ENCODE measurements at places on chromosomes 16 and 17.

DNA sequence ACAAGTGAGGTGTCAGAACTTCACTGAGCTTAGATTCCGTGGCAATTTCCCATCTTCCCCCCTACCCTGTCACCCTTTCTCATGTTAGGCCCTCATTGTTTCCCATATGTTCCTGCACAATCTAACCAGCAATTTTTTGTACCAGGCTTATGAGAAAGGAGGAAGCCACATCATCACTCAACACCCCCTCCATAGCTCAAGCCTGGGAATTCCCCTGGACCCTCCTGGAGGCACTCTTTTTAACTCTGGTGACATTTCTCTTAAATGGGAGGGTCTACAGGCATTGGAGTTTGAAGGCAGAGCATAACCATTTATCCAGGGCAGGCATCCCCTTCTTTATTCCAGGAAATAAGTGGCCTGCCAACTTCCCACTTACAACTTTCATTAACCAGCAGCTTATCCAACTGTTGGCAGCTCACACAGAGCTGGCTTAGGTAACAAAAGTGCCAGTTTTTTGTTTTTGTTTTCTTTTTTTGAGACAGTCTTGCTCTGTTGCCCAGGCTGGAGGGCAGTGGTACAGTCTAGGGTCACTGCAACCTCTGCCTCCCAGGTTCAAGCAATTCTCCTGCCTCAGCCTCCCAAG lies 10.4 kb upstream of the GLG1 start:
- no peak for DNase-seq

GRCh38 chr17:59004338-59005111 lies 102.2 kb downstream of the TRIM37 start:
- DNase-seq: peak; percentile 52

DNA sequence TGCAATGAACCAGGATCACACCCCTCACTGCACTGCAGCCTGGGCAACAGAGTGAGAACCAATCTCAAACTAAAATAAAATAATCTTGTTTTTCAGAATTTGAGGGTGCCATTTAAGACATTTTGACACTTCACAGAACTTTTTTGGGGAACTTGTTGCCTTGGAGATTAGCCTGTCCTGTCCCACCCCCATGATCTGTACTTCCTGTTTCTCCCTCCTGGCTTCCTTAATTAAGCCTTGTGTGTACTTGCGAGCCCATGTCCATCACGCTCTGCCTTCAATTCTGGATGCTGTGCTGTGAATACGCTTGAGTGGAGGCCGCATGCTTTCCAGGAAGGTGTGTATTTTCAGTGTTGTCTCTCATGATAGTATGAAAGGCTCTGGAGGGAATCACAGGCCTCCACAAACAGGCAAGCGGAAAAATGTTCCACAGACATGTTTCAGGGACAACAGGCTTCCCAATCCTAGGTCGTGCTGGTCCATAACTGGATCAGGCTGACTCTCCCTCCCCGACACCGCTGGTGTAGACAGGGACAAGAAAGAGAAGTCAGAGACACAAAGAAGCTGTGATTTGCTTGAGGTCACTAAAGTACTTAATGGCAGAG lies 56.9 kb downstream of the NOS2 start:
- no peak for DNase-seq

GRCh38 chr17:8382052-8382879 lies 727 bp downstream of the RPL26 start:
- no peak for DNase-seq

GRCh38 chr16:12091569-12092543 lies 115.3 kb downstream of the SNX29 start:
- peak; percentile 47 for DNase-seq

- DNase-seq: no peak
These were observed 630 bp downstream of the MILR1 start for GRCh38 chr17:64449545-64449944.

GRCh38 chr17:41823141-41823524 lies 10.3 kb downstream of the FKBP10 start:
- DNase-seq: no peak

GRCh38 chr16:60204181-60204580 lies 1470.1 kb upstream of the GOT2 start:
- DNase-seq: no peak

DNA sequence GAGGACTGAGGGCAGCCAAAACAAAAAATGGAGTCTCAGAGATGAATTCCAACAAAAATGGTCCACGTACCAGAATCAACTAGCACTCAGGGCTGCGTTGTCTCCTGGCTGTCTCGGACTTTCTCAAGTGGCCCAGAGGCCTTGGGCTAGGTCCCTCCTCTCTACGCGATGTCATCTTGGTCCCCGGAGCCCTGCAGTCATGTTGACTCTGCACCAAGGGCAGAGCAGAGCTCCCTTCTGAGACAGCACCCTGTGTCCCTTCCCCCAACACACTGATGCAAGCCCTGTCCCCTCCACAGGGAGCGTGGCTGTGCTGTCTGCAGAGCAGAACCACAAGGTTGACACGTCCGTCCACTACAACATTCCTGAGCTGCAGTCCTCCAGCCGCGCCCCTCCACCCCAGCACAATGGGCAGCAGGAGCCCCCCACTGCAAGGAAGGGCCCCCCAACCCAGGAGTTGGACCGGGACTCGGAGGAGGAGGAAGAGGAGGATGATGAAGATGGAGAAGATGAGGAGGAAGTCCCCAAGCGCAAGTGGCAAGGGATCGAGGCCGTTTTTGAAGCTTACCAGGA lies 20.8 kb downstream of the GINS2 start:
- no peak for DNase-seq

DNA sequence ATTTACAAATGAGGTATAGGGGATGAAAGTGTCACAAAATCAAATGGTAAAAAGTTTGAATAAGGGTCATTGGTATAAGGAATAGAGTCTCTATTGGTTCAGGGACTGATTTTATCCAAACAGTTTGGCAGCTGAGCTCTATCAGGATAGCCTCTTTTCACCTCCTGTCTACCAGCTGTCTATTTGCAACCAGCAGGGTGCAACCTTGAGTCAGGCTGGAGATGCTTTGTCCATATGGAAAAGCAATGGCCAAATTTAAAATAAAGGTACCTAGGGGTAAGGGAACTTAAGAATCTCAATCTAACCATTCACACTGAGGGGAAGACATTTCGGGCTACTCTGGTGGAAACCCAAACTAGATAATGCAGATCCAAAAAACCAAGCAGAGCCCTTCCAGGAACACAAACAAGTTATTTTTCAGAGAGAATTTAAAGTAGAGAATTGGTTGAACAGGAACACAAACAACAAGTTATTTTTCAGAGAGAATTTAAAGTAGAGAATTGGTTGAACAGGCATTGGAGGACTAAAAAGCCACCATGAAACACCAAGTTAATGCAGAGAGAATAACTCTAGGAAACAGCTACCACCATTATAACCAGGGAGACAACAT lies 12.6 kb upstream of the CA10 start:
- DNase-seq: peak; percentile 75

- no peak for DNase-seq
These were observed 20.5 kb downstream of the DEXI start for GRCh38 chr16:10921536-10922327.

DNA sequence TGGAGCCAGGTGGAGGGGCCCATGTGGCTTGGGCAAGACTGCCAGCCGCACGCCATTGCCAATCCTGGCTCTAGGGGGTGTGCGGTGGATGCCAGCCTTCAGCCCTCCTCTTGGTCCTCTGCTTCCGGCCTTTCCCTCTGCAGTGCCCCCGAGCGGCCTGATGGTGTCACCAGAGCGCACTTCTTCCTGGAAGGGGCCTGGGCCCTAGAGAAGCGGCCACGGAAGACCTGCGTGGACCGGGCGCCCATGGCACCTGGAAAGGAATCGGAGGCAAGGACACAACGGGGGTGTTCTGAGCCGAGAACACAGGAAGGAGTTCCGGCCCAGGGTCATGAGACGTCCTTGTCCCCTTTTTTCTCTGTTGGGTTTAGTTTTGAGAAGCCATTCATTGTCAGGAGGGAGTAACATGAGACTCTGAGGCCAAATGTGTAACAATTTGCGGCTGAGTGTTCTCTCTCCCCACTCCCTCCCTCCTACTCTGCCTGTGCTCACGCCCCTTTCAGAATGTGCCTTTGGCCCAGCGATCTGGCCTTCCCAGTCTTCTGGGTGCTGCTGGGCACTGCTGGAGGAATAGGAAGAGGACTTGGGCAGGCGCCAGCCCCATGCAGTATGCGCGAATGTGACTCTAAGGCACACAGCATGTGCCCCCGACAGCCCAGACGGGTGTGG lies 92.8 kb downstream of the IRX3 start:
- DNase-seq: peak; percentile 67

DNA sequence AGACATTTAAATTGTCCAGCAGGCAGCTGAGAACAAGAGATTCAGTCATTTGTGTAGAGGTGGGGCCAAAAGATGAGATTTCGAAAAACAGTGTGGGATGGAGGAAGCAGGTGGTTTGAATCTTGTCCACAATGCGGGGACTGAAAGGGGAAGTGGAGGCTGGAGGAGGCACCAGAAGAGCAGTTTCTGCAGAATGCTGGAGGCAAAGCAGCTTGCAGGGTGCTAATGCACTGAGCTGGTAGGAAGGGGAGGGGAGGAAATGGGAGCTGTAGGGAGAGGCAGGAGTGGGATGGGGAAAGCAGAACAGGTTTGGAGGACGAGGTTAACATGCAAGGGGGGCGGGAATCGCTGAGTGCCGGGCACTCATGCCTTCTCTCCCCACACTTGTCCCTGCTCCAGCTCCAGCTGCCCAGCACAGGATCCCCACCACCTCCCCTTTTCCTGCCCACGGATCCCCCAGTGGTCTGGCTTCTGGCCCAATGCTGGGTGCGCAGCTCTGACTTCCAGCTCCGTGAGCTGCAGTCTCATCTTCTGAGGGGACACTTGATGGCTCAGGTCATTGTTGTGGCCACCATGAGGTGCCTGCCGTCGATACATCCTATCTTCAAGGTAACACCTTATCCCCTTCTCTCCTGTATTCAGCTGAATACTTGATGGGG lies 9.4 kb downstream of the C17orf100 start:
- no peak for DNase-seq

GRCh38 chr17:76420356-76421043 lies 32.5 kb downstream of the UBE2O start:
- no peak for DNase-seq

- DNase-seq: no peak
These were observed 41.7 kb upstream of the JPH3 start for GRCh38 chr16:87560428-87561199.

GRCh38 chr16:14121872-14122271 lies 50.8 kb downstream of the MRTFB start:
- DNase-seq: no peak

- DNase-seq: no peak
These were observed 10.4 kb downstream of the CHMP6 start for GRCh38 chr17:81002013-81002384.

DNA sequence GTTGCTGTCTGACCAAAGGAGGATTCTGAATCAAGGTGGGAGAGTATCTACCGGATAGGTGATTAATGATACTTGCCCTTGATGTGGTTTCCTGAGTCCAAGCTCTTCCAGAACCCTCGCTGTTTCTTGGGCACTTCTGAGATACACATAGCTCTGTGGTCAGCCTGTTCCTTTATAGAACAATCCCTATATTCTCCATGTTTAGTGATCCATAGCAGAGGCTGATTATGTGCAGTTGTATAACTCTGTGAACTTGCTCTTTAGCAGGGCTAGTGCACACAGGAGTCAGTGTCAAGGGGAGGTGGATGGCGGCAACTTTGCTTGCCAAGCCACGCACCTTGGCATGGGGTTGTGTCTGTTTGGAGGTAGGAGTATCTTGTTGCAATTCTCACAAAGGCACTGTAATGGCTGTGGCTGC lies 36.1 kb downstream of the ARL4D start:
- no peak for DNase-seq

- peak; percentile 65 for DNase-seq
These were observed 7.6 kb downstream of the IFT20 start for GRCh38 chr17:28327709-28328108.

DNA sequence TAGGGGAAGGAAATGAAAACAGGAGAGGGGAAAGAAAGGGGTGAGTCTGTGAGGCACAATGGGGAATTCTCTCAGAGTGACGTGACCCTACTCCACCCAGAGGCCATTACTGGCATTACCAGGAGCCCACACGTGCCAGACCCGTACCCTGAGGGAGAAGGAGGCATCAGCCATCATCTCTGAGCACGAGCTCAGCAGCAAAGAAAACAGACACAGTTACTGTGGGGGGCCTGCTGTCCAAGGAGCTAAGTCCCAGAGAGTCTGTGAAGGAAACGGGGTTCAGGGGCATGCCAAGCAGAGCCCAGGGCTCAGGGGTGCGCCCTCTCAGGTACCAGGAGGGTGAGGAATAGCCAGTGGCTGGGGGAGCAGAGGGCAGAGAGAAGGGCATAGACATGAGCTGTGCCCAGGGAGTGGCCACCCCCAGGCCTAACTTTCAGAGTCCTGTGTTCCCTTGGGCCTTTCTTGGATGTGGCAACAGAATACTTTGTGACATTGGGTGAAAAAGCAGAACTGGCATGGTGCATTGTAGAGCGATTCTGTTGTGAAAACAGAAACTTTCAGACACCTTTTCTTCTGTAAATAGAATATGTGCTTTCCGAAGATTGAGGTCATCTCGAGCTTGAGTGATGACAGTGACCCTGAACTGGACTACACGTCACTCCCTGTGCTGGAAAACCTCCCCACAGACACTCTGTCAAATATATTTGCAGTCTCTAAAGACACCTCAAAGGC lies 11.3 kb downstream of the TAF1C start:
- DNase-seq: peak; percentile 70

DNA sequence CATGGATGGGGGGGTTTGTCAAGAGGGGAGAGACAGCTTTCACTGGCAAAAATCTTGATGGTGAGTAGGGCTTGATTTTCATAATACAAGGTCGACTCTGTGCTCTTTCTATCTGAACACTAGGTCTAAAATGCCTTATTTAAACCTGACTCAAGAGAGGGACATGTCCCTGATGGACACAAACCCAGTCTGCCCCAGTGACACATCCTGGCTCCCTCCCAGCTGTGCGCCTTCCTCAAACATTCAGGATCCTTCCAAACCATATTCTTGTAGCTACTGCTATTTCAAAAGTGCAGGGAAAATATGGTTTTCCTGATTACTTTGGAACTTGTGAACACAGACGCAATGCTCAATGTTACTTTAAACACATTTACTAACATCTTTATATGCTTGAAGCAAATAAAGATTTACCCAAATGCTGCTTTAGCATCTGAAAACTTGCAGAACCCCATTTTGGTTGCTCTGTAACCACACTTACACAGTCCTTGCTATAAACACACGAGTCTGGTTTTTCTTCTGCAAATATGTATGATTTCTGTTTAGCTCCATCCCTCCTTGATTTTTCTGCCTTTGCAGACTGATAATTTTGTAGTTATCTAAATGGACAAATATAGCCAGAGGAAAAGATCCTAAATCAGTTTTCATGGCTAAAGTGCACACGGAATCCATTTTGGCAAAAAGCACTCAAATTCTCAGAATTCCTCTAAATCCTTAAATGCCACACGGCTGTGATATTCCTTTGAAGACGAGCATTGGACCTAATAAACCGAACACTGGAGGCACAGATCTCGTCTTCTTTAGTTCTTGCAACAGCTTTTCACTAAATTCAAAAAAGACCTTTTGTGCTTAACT lies 499.9 kb upstream of the ZFHX3 start:
- no peak for DNase-seq
